Mammary epithelial cell (primary cell): ENCODE measurements at places on chromosomes 1 and 21. TPM values are rescaled to one million over a fixed set of nuclear protein-coding genes. Genes with fewer than 3 reads are reported as not detected.

The OPTC gene
- not detected for polyA plus RNA-seq

The RIMKLA gene
- polyA plus RNA-seq = 0.03 TPM

The ZC3H12A gene
- polyA plus RNA-seq = 18.1 TPM

The PHGDH gene
- polyA plus RNA-seq = 65.8 TPM

The PPIH gene
- polyA plus RNA-seq = 55.0 TPM
